ENCODE measurements at places on chromosomes 13 and 19. TPM values are rescaled to one million over a fixed set of nuclear protein-coding genes. Genes with fewer than 3 reads are reported as not detected.

- peaks cover 21% of the 10 kb centered on the region for H3K36me3 ChIP-seq
- peak overlapping the region; percentile 97 for H3K27ac ChIP-seq
- peak overlapping the region; percentile 91 for H3K4me3 ChIP-seq
- peak; percentile 96 for DNase-seq
These were observed 2.6 kb upstream of the SPACA6 start for GRCh38 chr19:51690454-51691073.

GRCh38 chr13:108948251-108948671 is 318.9 kb downstream of the MYO16 start:
- H3K27ac ChIP-seq, result no peak overlapping the region
- no peaks in the 10 kb centered on the region for H3K36me3 ChIP-seq
- peaks cover 5% of the 10 kb centered on the region for H3K4me1 ChIP-seq
- H3K4me3 ChIP-seq, result no peak overlapping the region
- DNase-seq, result no peak

DNA sequence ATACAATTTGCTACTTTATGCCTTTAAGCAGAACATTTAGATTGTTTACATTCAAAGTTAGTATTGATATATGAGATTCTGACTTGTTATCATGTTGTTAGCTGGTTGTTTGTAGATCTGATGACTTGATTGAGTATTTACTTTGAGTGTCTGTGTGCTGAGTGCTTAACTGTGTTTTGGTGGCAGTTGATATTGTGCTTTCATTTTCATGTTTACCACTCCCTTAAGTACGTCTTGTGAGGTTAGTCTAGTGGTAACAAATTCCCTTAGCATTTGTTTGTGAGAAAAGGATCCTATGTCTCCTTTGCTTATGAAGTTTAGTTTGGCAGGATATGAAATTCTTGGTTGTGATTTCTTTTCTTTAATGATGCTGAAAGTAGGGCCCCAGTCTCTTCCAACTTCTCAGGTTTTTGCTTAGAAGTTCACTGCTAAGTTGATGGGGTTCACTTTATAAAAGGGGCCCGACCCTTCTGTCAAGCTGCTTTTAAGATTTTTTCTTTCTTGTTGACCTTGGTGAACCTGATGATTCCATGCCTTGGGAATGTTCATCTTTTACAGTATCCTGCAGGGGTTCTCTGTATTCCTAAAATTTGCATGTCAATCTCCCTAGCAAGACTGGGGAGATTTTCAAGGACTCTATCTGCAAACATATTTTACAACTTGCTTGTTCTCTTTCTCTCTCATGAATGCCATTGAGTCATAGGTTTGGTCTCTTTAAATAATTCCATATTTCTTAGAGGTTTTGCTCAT is 1095.4 kb upstream of the PCDH20 start:
- H3K36me3 ChIP-seq, result no peaks in the 10 kb centered on the region
- no peaks in the 10 kb centered on the region for H3K4me1 ChIP-seq
- no peak overlapping the region for H3K27ac ChIP-seq
- H3K27me3 ChIP-seq, result no peaks in the 10 kb centered on the region

DNA sequence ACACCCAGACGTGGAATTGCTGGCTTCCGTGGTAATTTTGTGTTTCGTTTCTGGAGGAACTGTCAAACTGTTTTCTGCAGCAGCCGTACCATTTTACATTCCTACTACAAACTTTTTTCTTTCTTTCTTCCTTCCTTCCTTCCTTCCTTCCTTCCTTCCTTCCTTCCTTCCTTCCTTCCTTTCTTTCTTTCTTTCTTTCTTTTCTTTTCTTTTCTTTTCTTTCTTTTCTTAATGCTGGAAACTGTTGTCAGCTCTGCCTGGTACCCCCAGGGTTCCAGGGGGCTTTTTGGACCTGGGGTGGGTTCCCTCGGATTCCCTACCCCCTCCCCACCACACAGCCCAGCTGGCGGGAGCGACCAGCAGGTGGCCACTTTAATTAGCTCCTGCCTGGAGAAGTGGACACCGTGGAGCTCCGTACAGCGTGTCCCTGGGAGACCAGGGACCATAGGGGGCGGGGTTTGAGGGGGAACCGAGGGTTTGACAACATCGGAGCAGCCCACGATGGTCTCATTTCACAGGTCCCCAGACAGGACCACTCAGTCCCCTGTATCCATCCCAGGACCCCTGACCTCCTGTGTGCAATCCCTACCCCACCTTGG is 24.4 kb downstream of the CELF5 start:
- no peak overlapping the region for H3K27ac ChIP-seq
- H3K36me3 ChIP-seq, result no peaks in the 10 kb centered on the region
- DNase-seq, result no peak
- H3K27me3 ChIP-seq, result peaks cover 4% of the 10 kb centered on the region
- no peaks in the 10 kb centered on the region for H3K4me1 ChIP-seq

DNA sequence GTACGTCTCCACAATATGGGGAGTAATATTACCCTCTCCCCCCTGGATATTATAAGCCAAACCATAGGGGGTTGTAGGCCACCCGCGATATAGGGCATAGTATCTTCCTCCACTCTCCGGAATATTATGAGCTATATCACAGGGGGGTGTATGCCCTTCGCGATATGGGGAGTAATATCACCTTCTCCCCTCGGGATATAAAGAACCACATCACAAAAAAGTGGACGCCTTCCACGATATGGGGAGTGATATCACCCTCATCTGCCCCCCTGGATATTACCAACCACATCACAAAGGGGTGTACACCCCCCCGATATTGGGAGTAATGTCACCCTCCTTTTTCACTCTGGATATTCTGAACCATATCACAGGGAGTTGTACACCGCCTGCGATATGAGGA is 65.5 kb upstream of the CEACAM21 start:
- no peaks in the 10 kb centered on the region for H3K4me1 ChIP-seq
- no peak overlapping the region for H3K4me3 ChIP-seq
- DNase-seq, result no peak
- H3K27me3 ChIP-seq, result no peaks in the 10 kb centered on the region

- H3K4me3 ChIP-seq, result no peak overlapping the region
- no peaks in the 10 kb centered on the region for H3K4me1 ChIP-seq
- DNase-seq, result peak; percentile 28
- no peaks in the 10 kb centered on the region for H3K27me3 ChIP-seq
- no peak overlapping the region for H3K27ac ChIP-seq
These were observed 120.5 kb downstream of the DIAPH3 start for GRCh38 chr13:60043262-60043661.

DNA sequence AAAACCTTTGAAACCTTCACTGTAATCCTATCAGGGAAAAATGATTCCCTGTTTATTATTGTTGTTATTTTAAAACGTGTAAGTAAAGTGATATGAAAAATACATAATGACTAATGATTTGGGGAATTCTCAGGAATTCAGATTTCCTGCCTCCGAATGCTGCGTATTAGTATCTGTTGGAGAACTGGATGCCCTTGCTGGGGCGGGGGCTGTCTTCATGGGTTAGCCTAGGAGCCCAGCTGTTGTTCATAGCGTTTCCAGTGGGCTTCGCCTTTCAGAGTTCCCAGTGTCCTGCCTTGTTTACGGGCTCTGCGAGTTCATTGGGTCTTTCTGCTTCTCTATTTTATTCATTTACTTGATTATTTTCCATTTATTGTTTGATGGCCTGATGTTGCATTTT is 18.4 kb downstream of the NAXD start:
- no peak for DNase-seq
- no peaks in the 10 kb centered on the region for H3K4me1 ChIP-seq
- H3K36me3 ChIP-seq, result peaks cover 43% of the 10 kb centered on the region
- H3K4me3 ChIP-seq, result no peak overlapping the region

- H3K4me3 ChIP-seq, result peak within 1 kb of the TSS; percentile 69
- no peaks in the 10 kb centered on the region for H3K36me3 ChIP-seq
These were observed at the start of gene WASF3 for GRCh38 chr13:26557393-26558073. TSS of gene WASF3 (plus strand) at chr13:26557683. CDS start at chr13:26642271, 84,588 bp downstream.

The OR7C1 gene
- not detected for total RNA-seq

The ACOD1 gene
- not detected for total RNA-seq

The SGCG gene
- 5.5 TPM for total RNA-seq

The SIGLEC12 gene
- 3.5 TPM for total RNA-seq

The PSG2 gene
- total RNA-seq, result not detected

Data from lung (tissue), 17 donors.